ENCODE measurements at places on chromosomes 11 and 22.

DNA sequence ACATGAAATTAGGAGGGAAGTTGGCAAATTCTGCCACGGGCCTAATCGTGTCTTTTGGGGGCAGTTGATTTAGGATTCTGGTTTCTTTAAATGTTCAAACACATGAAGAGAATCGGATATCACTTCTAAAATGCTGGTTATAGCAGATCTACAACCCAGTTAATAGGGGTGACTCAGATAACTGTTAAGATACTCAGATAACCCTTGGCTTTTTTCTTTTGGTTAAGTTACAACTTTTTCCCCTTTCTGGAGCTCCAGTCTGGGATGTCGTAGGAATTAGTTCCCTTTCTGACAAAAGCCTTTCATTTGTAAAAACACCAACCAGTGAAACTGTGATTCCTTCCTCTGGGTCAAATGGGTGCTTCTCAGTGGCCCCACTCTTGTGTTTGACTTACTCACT is 976 bp downstream of the DEPDC7 start:
- DNase-seq: no peak

DNA sequence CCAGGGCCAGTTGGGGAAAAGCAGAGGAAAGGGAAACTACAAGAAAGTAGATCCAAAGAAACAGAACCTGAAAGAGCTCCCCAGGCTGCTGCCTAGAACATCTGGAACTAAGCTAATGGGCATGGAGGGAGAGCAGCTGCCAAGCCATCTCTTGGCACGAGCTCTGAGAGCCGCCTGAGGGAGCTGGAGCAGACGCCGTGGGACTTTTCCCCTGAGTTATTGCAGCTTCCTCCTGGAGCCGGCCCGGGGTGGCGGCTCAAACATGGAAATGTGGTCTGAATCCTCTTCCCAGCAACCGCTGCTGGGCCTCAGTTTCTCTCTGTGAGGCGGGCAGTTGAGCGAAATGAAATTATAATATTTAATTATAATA is 41.8 kb downstream of the LIF start:
- DNase-seq: peak; percentile 60

DNA sequence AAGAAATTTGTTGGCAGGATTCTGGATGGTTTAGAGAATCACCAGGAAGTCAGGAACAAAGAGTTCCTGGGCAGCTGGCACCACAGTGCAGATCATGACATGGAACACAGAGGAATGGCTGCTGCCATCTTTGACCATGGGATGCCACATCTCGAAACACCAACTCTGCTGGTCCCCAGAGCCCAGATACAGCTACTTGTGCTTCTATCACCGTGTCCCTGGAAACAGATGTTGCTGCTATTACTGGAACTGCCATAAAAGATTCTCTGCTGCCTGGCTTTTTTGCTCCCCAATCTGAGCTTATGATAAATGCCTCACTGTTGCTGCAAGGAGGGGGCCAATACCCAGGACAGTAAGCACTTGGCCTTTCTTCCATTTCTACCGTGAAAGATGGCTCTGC is 185.2 kb downstream of the CSNK2A3 start:
- no peak for DNase-seq

DNA sequence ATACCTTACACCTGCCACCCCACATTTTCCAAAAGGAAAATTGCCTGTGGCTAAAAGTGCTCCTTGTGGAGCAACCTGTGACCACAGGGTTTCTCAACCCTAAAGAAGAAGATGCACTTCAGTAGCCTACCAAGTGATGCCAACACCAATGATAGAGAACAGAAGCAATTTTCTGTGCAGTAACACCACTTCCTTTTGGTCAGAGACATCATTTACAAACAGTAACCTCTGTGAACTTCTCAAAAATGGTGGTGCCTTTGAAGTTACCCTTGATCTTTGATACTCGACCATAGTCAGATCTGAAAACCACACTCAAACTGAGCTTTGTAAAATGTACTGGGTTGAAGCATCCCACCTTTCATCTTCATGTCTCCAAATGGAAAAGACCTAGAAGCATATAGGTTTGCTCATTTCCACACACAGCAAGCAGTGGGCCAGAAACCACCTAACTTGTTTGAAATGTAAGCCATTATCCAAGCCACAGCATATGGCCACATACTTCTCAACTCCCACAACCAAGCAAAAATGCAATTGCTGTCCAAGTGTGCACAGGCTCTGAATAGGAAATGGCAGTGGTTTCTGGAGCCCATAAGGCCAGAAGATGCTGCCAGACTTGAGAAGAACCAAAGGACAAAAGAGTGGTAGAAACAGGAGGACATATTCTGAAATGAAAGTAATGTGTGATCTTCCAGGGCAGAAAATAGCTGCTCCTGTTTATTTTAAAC is 24.3 kb downstream of the MPPED2 start:
- no peak for DNase-seq

DNA sequence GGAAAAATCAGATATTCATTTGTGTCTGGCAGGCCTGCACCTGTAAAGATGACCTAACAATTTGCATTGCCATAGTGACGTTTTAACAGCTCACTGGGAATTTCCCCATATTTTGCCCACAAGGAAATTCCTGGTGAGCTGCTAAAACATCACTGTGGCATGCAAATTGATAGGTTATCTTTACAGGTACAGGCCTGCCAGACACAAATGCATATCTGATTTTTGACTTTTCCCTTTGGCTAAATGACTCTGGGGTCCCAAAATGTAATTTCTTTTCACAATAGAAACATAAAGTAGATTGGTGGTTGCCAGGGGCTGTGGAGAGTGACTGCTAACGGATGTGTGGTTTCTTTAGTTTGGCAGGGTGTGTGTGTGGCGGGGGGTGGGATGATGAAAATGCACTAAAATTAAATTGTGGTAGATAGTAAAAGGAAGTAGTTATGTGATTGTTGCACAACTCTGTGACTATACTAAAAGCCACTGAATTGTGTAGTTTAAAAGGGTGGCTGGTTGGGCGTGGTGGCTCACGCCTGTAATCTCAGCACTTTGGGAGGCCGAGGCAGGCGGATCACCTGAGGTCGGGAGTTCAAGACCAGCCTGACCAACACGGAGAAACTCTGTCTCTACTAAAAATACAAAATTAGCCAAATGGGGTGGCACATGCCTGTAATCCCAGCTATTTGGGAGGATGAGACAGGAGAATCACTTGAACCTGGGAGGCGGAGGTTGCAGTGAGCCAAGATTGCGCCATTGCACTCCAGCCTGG is 18.5 kb upstream of the FEZ1 start:
- peak; percentile 9 for DNase-seq

GRCh38 chr11:47324520-47324919 is 28.0 kb downstream of the MYBPC3 start:
- no peak for DNase-seq

DNA sequence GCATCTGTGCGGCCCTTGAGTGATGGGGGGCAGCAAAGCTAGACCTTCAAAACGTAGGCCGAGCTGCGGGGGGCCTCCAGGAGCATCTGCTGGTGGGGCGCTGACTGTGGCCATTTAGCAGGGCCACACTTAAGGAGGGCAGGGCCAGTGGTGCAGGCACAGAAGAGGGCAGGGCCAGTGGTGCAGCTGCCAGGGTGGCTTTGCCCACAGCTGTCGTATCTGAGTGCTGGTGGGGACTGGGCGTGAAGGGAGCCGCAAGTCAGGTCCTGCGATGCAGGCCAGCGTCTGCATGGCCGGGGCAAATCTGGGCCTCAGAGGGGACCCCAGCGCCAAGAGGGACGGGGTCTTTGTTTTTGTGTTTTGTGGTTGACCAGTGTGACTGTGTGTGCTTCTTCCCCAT is 27.7 kb downstream of the RNH1 start:
- DNase-seq: no peak

GRCh38 chr22:25067851-25068421 is 115.4 kb downstream of the KIAA1671 start:
- DNase-seq: no peak

DNA sequence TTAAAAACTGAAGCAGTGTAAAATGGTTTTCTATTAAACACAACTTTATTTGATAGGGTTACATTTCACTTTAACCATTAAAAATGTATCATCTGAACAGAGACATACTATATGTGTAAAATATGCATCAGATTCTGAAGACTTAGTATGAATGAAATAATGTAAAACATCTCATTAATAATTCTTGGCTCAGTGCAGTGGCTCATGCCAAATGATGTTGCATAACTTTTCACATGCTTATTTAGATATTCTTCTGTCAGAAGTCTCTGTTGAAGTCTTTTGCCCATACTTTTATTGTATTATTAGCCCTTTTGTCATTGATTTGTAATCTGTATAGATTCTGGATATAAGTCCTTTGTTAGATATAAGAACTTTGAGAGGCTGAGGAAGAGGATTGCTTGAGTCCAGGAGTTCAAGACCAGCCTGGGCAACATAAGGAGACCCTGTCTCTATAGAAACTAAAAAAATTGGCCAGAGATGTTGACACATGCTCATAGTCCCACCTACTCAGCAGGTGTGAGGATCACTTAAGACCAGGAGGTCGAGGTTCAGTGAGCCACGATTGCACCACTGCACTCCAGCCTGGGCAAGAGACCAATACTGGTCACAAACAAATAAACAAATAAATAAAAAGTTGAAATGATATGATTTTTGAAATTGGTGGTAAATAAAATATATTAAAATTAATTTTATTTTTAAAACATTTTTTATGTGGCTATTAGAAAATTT is 73.8 kb upstream of the PARVA start:
- DNase-seq: peak; percentile 39

- DNase-seq: no peak
Observed at GRCh38 chr11:121293288-121293594, 670 bp downstream of the SC5D start.

DNA sequence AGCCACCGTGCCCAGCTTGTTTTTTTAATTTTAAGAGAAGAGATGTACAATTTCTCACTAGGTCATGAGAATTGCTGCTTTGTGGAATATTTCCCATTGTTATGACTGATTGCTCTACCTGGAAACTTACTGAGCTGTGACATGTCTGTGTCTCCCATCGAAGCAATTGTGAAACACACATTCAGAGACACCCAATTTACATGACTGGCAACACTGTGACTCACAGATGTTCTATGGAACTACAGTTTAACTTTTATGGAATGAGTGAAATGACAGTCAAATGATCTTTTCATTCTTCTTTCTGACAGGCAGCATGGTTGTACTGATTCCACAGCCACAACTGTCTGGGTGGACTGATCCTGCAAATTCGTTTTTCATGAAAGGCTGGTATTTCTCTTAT is 32.3 kb downstream of the ELF5 start:
- DNase-seq: no peak

GRCh38 chr11:110564676-110565356 is 135.1 kb downstream of the FDX1 start:
- DNase-seq: no peak

- no peak for DNase-seq
Observed at GRCh38 chr11:105432241-105432995, 177.5 kb upstream of the GRIA4 start.

- DNase-seq: no peak
Observed at GRCh38 chr22:20034143-20034542, 13.2 kb downstream of the TANGO2 start.

GRCh38 chr11:119928047-119928446 is 199.0 kb upstream of the NECTIN1 start:
- no peak for DNase-seq

DNA sequence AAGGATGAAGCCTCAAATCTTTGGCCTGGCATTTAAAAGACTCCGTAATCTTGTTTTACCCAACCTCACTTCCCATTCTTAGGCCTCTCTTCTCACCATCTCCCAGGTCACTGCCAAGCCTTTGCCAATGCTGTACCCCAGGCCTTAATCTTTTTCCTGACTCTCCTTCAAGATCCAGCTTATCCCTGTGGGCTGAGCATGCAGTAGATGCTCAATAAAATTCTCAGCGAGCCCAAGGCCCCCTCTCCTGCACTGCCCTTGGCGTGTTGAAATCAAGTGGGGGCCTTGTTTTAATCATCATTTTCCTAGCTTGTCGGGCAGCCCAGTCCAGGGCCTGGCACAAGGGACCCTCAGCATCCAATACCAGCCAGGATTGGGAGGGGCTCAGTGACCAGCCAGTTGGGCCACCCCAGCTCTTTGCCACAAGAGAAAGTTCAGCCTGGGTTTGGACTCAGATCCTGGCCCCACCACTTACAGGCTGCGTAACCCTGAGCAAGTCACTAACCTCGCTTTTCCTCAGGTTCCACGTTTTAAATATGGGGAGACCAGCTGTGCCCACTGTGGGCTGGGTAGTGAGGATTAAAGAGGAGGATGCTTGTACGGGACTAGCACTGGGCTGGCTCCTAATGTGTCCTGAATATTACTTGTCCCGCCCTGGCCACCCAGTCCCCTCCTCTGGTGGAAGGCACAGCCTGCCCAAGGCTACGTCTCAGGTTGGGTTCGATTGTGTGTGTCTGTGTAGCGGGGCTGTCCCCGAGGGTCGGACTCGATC is 943 bp upstream of the YWHAH start:
- DNase-seq: no peak

DNA sequence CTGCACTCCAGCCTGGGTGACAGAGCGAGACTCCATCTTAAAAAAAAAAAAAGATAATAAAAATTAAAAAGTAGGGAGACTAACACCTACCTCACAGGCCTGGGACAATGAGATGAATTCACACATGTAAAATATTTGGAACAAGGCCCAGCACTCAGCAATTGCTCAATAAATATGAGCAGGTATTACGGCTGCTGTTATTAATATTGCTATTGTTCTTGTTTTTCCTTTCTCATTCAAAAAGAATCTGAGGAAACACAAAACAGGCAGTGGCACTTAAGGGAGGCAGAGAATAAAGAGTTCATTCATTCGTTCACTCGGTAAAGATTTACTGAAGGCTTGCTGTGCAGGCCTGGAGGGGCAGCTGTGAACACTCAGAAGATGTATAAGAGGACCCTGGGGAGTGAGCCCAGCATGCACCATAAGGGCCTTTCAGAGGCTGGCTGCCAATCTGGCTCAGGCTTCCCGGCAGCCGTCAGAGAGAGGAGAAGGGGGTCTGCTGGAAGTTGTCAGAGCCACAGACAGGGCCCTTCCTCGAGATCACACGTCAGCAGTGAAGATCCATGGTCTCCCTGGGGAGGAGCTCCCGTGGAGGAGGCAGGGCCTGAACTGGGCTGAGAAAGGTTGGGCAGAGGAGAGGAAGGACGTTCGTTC is 51.6 kb upstream of the TCF20 start:
- DNase-seq: peak; percentile 25

- DNase-seq: no peak
Observed at GRCh38 chr22:41296826-41297667, 4.3 kb upstream of the ZC3H7B start.

DNA sequence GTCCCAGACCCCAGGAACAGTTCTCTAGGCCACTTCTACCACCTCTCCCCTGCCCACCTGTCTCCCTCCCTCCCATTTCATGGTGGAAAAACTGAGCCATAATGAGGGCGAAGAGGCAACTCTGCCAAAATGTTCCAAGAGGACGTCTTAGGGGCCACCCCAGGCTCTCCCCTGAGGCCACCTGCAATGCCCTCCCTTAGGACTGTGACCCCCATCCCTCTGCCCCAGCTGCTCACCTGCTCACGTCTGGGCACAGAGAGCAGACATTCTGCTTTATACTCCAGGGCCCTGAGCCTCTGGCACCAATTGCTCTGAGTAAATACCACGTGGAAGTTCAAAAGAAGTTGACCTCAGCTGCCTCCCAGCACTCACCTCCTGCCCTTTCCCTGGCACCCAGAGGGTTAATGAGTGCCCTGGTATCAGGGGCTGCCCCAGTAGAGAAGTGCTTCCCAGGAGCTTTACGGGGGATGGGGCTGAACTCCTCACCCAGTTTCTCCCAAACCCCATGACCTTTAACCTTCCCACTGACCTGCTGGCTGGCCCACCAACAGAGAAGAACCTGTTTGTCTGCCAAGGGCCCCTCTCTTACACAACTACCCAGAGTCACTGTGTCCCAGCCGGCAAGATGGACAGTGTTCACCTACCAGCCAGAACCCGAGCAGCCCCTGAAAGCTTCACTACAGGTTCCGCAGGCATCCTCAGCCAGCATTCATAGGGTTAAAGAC is 627 bp upstream of the APOA5 start:
- DNase-seq: no peak

Data from fibroblast of skin of right quadriceps (primary cell).